ENCODE measurements at places on chromosomes 12 and 14. TPM values are rescaled to one million over a fixed set of nuclear protein-coding genes. Genes with fewer than 3 reads are reported as not detected.

EPYC gene
- not detected for polyA plus RNA-seq

DNA sequence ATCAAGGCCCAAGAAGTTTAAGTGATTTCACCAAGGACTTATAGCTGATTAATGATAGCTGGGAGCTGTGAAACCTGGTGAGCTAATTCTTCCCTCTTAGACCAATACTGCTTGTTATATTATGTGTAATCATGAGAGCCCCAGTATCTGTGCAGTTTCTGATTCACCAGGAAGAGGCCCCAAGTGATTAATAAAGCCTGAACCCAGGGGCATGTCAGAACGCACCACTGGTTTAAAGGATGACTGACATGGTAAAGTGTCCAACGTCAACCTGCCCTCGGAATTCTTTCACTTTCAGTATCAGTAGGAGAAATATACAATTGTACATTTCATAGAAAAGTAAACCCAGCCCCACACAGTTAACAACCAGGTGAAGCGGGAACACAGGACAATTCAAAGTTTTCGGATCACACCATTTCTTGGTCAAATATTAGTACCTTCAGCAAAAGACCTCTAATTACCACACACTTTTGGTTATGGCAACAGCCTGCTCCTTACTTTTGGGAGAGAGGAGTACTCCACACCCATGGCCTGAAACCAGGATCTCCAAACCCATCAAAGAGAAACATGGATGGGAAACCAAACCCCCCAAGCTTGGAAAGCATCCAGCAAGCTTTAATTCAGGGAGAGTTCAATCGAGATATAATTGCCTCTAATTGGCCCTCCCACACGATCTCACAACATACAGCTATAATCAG lies 28.5 kb downstream of the TMCC3 start:
- no peaks in the 10 kb centered on the region for H3K36me3 ChIP-seq
- H3K4me1 ChIP-seq: peaks cover 32% of the 10 kb centered on the region
- no peaks in the 10 kb centered on the region for H3K27me3 ChIP-seq

DNA sequence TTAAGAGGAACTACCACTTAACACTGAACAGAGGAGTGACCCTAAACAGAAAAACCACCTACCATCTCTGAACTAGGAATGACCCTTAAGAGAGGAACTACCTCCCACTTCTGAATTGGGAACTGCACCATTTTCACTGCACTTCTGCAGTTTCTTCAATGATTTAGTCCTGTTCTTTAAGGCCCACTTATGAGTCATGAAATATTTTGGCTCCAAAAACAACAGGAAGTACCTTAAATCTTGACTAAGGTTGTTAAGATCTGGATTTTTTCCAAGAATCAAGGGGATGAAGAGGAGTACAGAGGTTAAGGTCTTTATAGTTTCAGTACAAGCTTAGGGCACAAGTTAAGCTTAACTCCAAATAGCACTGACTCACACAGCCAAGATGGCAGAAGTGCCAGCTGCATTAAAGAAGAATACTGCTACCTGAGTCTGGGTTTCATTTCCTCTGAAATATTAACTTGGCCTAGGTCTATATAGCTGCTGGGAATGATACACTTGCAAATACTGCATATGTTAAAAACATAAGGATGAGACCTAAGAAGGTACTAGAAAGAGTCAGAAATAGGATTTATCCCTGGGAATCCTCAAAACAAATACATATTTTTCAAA lies 4.2 kb downstream of the NPC2 start:
- peaks cover 20% of the 10 kb centered on the region for H3K36me3 ChIP-seq
- peaks cover 19% of the 10 kb centered on the region for H3K4me1 ChIP-seq
- no peak for DNase-seq
- no peak overlapping the region for H3K4me3 ChIP-seq

ACOT4 gene
- 1.4 TPM for polyA plus RNA-seq

CLEC9A gene
- not detected for polyA plus RNA-seq

AKAP5 gene
- polyA plus RNA-seq: 0.25 TPM

- H3K4me1 ChIP-seq: peaks cover 5% of the 10 kb centered on the region
- H3K27ac ChIP-seq: no peak overlapping the region
- DNase-seq: no peak
- no peak overlapping the region for H3K4me3 ChIP-seq
- peaks cover 4% of the 10 kb centered on the region for H3K36me3 ChIP-seq
- H3K27me3 ChIP-seq: no peaks in the 10 kb centered on the region
Observed at GRCh38 chr12:19553175-19553574, 113.9 kb downstream of the AEBP2 start.

WNT1 gene
- polyA plus RNA-seq: not detected

GRCh38 chr12:69719336-69720316 lies 19.0 kb upstream of the RAB3IP start:
- no peak overlapping the region for H3K4me3 ChIP-seq
- no peak overlapping the region for H3K27ac ChIP-seq
- H3K27me3 ChIP-seq: no peaks in the 10 kb centered on the region
- peak; percentile 9 for DNase-seq
- H3K4me1 ChIP-seq: no peaks in the 10 kb centered on the region
- no peaks in the 10 kb centered on the region for H3K36me3 ChIP-seq

LRP1 gene
- polyA plus RNA-seq: 25.9 TPM

DNA sequence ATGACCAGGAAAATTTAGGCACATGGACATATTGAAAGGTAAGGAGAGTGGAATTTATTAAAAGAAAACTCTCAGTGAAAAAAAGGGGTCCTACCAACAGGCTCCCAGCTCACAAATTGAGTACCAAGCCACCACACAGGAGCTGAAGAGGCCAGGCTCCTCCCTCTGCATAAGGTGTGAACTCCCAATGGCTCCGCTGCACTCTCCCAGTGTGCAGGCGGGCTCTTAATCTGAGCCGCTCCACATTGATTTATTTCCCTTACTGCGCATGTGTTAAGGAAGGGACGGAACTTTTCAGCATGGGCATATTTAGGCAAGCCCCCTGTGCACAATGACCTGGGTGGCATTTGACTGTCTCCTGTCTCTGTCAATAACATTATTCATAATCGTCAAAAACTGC lies 68.6 kb upstream of the PLEKHG7 start:
- no peaks in the 10 kb centered on the region for H3K4me1 ChIP-seq
- no peaks in the 10 kb centered on the region for H3K27me3 ChIP-seq
- no peak overlapping the region for H3K4me3 ChIP-seq
- no peak for DNase-seq
- no peaks in the 10 kb centered on the region for H3K36me3 ChIP-seq

AMN gene
- 12.8 TPM for polyA plus RNA-seq

Data from stomach (tissue), 19 donors.